Heart left ventricle (tissue), 16 donors: ENCODE measurements at places on chromosomes 2 and 18. TPM values are rescaled to one million over a fixed set of nuclear protein-coding genes. Genes with fewer than 3 reads are reported as not detected.

- DNase-seq: peak; percentile 50
These were observed 476 bp downstream of the STRN start for GRCh38 chr2:36965751-36966369.

GRCh38 chr2:174332217-174332963 is 2.4 kb upstream of the SP9 start:
- no peak for DNase-seq

DNA sequence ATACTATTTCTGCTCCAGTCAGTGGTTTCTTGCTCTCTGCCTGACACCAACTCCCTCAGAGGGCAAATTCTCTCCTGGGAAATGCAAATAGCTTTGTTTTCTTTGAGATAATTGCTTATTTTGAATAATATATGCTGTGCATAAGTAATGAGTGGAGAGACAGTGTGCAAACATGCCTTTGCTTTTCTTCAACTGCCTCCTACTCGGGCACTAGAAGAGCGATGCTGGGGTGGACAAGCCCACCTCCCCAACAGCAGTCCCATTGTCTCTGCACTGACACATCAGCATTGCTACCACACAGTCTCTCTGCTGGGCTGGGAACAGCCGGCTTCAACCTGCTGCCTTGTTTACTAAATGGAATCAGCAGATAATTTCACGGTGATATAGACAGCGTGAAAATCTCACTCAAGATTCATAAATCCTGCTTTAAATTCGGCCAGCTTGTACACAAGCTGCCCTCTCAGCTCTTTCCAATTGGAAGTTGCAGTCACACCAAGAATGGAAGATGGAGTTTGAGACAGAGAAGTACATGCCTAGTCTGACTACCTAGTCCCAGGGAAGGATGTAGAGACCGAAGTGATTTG is 694.5 kb downstream of the TDRD15 start:
- DNase-seq: no peak

- DNase-seq: peak; percentile 72
These were observed 4.4 kb upstream of the ZEB2 start for GRCh38 chr2:144524118-144525009.

GRCh38 chr2:177124371-177124770 is 88.2 kb upstream of the HNRNPA3 start:
- no peak for DNase-seq

DNA sequence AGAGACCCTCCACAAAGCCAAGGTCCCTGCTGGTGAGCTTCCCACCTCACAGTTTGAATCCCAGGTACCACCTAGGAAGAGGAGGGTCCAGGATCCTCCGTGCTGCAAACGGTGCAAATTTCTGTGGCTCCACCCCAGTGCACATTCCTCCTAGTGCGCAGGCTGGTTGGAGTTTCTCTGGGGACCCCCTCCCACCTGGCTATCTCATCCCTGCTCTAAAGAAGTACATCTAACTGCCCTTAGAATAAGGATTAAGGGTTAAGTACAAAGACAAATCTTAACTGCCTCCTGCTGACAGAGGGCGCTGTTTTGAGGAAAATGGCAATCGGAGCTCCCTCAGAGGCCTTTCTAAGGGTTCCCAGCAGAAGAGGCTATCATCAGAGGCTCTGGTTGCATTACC is 109.6 kb upstream of the FSIP2 start:
- DNase-seq: no peak

GRCh38 chr18:3451989-3452749 is 2.2 kb downstream of the TGIF1 start:
- DNase-seq: peak; percentile 67

DNA sequence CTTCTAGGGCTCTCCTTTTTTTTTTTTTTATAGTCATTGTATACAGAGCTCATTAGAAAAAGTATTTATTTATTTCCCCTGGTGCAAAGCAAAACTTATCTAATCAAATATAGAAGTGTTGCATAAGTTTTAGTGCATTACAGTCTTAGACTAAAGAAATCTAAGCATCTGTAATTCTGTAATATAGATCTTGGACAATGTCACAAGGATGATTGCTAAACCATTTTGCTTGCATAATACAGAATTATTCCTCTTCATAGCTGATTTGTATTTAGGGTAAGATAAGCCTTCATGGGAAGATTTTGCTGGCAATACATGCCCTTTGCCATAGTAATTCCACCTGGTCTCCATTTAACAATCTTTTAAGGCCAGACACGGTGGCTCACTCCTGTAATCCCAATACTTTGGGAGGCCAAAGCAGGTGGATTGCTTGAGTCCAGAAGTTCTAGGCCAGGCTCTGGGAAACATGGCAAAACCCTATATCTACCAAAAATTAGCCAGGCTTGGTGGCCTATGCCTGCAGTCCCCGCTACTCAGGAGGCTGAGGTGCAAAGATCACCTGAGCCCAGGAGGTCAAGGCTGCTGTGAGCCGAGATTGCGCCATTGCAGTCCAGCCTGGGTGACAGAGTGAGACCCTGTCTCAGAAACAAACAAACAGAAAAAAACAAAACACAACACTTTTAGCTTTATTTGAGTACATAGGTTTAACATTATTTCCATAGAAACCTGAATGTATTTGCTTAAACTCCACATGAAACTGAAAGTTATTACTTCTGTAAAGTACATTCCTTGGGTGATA is 2.2 kb upstream of the ACADL start:
- DNase-seq: no peak

GRCh38 chr2:4828682-4829374 is 863.4 kb upstream of the SOX11 start:
- no peak for DNase-seq

DNA sequence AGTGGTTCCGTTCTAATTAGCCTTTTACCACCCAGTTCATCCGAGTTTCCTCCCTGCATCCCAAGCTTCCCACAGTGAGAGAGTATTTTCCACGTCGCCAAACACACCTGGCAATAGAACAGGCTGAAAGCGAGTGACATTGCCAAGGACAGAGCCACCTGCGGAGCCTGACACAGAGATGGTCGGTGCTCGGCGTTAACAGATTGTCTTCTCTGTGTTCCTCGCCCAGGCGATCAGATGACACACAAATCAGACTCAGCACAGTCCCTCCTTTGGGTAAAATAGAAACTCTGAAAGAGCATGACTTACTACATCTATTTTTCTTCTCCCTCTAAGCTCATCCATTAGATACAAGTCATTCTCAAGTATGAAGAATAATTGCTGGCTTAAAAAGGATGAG is 107.7 kb downstream of the CD226 start:
- DNase-seq: no peak

DNA sequence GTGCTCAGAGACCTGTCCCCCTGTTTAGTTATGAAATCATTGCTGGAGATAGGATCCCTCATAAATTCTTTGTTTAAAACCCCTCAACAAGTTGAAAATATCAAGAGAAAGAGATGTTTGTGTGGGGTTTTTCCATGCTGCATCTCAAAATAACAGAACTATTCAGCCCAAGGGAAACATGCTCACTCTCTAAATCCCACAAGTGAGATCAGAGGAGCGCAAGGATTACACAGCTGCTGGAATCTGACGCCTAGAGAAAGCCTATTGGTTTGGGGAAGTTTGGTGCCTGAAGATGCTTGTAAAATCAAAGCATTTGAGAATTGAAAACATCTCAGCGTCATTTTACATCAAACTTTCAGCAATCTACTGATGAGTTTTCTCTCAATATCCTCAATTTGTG is 7.9 kb downstream of the FSHR start:
- DNase-seq: no peak

DNA sequence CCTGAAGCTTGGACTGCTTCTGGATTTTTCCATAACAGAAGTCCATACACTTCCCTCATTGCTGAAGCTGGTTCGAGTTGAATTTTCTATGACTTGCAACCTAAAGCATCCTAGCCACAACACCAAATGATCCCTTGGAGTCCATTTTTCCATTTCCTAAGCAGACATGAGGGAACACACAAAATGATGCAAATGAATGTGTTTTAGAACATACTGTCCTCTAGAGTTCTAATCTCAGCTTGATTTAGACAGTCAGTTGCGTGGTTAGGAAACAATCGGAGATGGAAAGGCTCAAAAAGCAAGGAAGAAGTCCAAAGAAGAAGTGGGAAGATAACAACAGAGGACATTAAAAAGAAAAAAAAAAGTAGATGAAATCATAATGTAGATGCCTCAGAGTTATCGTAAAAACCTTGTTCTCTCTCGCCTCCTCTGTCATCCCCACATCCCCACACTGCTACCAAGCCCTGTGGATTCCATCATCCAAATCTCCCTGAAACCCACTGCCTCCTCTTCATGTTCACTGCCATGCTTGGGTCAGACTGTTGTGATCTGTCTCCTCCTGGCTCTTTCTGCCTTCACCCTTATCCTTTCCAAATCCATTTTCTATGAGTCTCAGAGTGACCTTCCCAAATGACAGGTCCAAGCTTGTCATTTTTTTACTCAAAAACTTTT is 58.4 kb downstream of the TMEM247 start:
- DNase-seq: no peak

DNA sequence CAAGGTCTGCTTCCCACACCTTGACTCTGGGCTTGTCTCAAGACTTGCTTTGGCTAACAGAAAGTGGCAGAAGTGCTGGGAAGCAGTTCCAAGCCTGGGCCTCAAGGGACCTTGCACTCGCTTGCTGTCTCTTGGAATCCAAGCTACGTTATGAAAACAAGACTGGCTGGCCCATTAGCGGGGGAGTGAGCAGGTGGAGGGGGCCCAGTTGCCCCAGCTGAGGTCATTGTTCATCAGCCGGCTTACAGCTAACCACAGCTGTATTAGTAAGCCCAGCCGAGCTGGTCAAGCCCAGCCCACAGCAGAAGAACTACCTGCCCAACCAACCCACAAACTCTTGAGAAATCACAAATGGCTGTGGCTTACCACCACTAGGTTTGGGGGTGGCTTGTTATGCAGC is 63.1 kb downstream of the MARCO start:
- no peak for DNase-seq

DNA sequence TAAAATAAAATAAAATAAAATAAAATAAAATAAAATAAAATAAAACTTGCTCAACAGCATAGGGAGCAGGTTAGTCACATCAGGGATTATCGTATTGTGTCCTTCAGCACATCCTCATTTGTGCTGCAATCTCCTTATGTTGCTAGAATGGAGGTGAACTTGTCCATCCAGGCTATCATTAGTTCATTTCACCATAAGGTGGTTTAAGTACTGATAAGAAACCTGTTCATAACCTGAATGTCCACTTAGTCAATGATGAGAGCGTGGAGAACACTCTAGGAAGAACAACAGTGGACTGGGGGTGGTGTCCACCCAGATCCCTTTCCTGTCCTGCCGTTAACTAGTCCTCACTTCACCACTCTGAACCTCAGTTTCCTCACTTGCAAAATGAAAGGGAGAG is 21.9 kb downstream of the DHRS9 start:
- DNase-seq: no peak

DNA sequence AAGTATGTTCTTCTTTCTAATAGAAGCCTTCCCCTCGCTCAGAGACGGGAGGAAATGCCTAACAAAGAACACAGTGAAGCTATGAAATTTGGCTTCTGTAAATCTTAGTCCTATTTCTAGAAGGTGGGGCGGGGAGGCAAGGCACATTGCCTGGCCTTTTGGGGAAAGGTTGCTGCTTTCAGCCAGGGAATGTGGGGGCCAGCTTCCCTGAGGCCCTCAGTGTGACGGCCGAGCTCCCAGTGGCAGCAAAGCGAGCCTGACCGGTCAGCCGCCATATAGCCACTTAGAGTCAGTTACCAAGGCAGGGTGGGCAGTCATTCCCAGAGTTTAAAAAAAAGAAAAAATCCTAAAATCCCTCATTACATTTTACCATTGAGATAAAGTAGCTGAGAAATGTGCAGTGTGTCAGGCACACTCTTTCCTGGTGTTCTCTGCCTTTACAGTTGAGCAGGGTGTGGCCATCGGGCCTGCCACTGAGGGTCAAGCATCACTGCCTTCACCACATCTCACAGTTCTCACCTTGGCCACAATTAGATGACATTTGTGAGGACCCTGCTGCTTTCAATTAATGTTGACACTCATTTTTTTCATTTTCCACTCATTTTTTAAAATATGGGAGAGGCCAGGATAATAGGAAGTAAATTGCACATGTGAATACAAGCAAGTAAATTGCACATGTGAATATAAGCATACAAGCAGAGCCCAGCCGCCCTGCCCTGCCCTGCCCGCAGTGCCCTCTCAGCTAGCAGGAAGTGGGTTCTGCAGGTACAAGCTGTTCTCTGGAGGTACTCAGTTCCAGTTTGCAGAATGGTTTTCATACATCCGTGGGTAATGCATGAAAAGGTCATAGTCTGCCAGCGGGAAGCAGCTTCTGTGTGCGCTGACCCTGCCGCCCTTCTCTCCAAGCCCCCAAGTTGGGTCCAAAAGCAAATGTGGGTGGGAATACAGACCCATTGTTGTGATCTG is 76.9 kb downstream of the WDSUB1 start:
- no peak for DNase-seq

GRCh38 chr18:42931491-42931890 is 184.0 kb downstream of the RIT2 start:
- DNase-seq: peak; percentile 32

DNA sequence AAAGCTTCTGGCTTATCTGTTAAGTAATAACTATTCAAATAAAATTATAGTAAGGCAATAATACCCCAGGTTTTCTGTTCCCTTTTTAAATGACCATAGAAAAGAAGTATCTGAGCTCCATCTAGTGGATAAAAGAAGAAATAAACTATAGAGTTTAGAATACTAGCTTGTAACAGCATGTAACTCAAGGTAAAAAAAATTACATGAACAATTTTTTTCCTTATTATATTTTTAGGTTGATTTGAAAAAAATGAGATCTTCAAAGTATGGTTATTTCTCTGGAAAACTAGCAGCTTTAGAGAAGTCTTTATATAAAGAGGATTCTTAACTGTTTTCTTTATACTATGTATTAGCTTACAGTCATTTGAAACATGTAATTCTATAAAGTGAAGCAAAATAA is 58.1 kb downstream of the NCKAP1 start:
- DNase-seq: no peak

DNA sequence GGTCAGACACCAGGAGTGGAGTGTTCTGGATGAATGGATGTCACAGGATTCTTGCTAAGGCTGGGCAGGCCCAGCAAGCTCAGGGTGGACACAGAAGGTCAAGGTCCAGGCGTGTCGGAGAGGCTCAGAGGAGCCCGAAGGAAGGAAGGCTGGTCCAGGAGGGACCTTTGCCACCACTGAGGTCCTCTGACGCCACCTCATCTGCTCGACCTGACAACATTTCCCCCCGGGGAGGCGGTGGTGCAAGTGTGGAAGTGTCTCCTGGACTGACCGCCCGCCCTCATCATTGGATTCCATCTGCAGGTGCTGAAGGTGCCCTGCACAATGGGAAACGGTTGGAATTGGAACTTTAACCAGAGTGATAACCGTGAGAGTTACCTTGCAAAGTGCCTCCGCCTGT is 124.6 kb downstream of the RTP5 start:
- DNase-seq: no peak

DNA sequence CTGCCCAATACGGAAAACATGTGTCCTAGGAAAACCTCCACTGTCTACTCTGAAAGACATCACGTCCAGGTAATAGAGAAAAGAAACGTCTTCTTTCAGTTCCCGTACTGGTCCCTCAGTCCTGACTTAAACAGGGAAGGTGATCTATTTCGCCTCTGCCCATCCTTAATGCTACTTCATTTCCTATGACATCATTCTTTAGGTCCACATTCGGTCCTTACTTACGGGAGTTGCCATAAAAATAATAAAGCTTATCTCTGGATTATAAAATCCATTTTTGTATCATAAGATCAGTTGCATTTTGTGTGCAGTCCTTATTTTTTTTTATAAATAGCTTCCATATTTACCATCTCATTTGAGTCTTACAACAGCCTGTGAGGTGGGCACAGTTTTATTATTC is 3.7 kb downstream of the TGFA start:
- no peak for DNase-seq

SP140L gene
- total RNA-seq: 3.9 TPM

KYNU gene
- total RNA-seq: 1.2 TPM

STAT4 gene
- total RNA-seq: 0.81 TPM

GNLY gene
- total RNA-seq: 1.4 TPM

THUMPD2 gene
- total RNA-seq: 5.3 TPM

CCBE1 gene
- 5.2 TPM for total RNA-seq

IHH gene
- total RNA-seq: not detected

REG3A gene
- total RNA-seq: not detected
